ENCODE measurements at places on chromosomes 1 and 21. TPM values are rescaled to one million over a fixed set of nuclear protein-coding genes. Genes with fewer than 3 reads are reported as not detected.

The CD2 gene
- total RNA-seq = not detected

The RNU1-1 gene
- total RNA-seq = 509 TPM

The LORICRIN gene
- not detected for total RNA-seq

The BARHL2 gene
- under 0.01 TPM for total RNA-seq

The DEPDC1 gene
- total RNA-seq = 10.8 TPM

The FLG2 gene
- not detected for total RNA-seq

The ACTN2 gene
- not detected for total RNA-seq

The IGSF21 gene
- total RNA-seq = not detected

The HSPA6 gene
- under 0.01 TPM for total RNA-seq

The KRTCAP2 gene
- total RNA-seq = 96.2 TPM

The HSPB7 gene
- total RNA-seq = not detected

The MRTO4 gene
- total RNA-seq = 19.4 TPM

The PLA2G2F gene
- total RNA-seq = not detected

The RIIAD1 gene
- total RNA-seq = not detected

The GBP4 gene
- total RNA-seq = 24.8 TPM

The DDOST gene
- 327 TPM for total RNA-seq

The AXDND1 gene
- not detected for total RNA-seq

The OR2L3 gene
- not detected for total RNA-seq

The FOXO6 gene
- total RNA-seq = not detected

The PLEKHA6 gene
- total RNA-seq = 4.3 TPM

The SLC6A17 gene
- total RNA-seq = under 0.01 TPM

The BTG2 gene
- 40.7 TPM for total RNA-seq

The POFUT2 gene
- 30.8 TPM for total RNA-seq

The IFNLR1 gene
- not detected for total RNA-seq

The TBX15 gene
- total RNA-seq = 0.25 TPM

The SYTL1 gene
- total RNA-seq = not detected

The CFAP107 gene
- total RNA-seq = not detected

The FAM163A gene
- total RNA-seq = not detected

The PCSK9 gene
- 0.32 TPM for total RNA-seq

The ZSCAN20 gene
- total RNA-seq = 9.3 TPM

Data from bladder microvascular endothelial cell (primary cell).